ENCODE measurements at places on chromosomes 5 and 9.

- no peak for DNase-seq
Measured at GRCh38 chr5:84249918-84250630, 134.6 kb downstream of the EDIL3 start.

GRCh38 chr9:121399883-121400607 is 30.0 kb upstream of the STOM start:
- DNase-seq = peak; percentile 1

DNA sequence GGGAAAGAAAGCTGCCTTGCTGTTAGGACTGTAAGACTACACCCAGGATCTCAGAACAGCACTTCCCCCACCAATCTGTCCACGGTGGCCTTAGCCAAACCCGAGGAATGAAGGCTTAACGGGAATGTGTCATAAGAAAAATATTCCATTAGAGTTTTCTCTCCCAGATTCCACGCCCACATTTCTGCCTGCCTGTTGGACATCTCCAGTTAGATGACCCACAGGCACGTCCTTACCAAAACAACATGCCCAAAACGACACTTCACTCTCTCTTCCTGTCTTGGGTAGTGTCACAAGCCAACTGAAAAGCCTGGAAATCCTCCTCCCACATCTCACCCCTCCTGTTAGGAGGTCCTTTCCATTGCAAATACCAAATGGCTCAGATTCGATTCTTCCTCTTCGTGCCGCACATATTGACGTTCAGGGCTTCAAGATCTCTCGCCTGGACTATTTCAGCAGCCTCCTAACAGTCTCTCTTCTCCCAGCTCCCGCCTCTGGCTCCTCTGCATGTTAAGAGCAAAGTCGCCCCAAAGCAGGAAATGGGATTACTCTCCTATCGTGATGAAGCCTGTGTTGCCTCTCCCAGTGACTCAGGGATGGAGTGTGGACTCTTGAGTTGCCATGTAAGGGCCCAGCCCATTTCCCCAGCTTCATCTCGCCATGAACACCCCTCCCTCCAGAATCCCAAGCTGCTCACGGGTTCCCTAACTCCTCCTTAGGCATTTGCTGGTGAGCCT is 159.3 kb downstream of the NR3C1 start:
- no peak for DNase-seq

DNA sequence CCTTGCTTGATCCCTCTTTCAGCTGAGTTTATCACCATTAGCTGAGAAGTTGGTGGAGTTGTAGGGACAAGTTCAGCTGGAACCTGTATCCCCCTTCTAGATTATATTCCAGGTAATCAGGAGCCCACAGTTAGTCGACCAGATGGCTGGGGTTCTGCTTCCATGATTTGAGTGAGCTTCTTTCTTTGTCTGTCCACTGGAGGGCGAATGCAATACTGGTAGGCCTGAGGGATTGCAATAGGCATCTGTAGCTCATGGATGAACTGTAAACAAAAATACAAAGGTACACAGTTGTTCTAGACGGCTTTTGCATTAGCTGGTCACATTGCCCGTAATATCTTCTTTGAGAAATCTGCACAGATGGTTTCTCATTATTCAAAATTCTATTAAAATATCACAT is 88.9 kb downstream of the PCSK5 start:
- DNase-seq = no peak

- DNase-seq = no peak
Measured at GRCh38 chr5:39712316-39713249, 287.8 kb upstream of the DAB2 start.

DNA sequence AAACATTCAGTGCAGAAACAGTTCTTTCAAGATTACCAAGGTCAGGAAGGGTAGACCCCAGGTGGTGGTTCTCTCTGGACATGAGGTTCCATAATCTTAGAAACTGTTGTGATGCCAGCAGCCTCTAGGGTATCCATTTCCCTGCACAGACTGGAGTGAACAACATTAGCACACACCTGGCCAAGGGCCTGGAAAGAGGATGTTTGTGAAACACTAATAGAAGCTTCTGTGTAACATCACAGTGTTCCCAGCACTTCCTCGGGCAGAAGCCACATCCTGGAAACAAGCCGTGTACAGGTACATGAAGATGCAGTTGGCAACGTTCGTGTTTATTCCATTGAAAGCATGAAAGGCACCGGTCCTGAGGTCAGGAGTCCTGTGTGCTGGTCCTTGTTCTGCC is 598.2 kb upstream of the KLF4 start:
- DNase-seq = no peak

DNA sequence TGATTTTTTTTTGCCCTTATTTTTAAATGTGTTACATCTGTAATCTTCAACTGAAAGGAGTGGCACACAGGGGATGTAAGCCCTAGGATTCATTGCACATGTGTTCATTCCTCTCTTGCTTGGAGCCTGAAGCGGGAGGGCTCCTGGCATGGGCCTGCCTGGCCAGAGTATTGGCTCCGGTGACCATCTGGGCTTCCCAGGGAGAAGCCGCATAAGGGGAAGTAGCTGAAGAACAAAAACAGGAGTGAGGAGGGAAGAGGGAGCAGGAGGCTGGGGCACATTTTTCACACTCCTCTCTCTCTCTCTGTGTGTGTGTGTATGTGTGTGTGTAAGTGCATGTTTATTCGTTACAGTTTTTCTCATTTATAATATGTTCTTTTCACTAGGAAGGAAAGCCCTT is 269.9 kb downstream of the PRR16 start:
- no peak for DNase-seq

DNA sequence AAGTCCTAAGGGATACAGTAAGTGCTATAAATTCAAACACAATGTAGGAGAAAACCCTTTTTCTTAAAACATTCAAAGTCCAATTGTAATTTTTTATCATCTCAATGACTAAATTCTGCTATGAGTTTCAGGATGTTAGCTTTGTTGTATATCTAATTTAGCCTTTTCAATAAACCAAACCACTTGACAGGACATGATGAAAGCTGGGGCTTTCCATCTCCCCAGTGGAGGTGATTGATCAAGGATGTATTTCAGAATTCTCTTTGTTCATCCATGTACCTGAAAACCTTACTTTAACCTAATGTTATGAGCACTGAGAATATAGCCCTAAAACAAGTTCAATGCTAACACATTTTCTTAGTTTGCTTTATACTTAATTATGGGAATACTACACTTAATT is 639.0 kb upstream of the ITGA1 start:
- DNase-seq = no peak

DNA sequence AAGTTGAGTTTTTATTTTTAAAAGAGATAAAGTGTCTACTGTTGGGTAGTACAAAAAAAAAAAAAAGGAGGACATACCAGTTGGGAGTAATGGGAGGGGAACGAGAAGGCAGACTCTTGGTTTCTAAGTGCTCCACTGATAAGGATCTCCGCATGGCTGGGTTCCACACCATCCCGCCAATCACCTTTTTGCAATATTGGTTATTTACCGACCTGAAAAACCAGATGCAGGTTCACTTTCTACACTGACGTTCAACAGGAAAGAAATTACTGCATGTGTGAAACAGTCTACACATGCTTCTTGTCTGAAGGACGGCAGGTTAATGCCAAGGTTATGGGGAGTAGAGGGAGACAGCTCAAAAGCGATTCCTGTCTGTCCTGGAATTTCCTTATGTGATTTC is 75.5 kb downstream of the PTPN3 start:
- DNase-seq = no peak

GRCh38 chr9:123952641-123953495 is 22.9 kb upstream of the DENND1A start:
- no peak for DNase-seq

- DNase-seq = no peak
Measured at GRCh38 chr5:151171529-151171928, 13.9 kb upstream of the ANXA6 start.

DNA sequence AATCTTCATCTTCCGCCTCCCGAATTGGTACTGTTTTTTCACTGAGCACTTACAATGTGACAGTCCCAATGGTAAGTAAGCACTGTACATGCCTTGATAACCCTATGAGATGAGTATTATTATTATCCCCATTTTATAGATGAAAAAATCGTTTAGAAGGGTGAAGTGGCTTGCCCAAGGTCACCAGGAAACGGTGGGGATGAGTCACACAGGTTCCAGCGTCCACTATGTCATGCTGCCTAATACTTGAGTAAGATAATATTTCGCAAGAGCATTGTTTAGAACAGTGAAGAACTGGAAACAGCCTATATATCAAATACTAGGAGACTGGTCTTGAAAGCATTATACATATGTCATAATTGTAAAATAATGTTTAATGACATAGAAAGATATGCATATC is 12.9 kb downstream of the HAND1 start:
- no peak for DNase-seq

GRCh38 chr5:7763621-7764072 is 87.3 kb downstream of the CFAP90 start:
- no peak for DNase-seq

DNA sequence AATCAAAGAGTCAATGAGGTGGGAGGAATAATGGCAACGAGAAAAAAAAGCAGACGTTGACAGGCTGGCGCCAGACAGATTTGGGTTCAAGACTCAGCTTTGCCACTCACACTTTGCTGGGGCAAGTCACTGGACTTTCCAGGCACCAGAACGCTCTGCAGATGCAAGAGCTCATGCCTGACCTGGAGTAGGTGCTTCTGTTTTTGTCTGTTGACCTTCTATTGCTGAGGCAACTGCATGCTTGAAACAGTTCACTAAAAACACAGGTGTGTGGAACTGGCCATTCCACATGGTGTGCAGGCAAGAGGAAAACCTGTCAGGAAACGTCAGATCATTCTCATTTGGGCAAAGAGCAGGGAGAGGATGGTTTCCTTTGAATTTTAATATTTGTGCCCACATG is 161.2 kb upstream of the SMIM23 start:
- DNase-seq = no peak

GRCh38 chr5:173884402-173885053 is 3.6 kb upstream of the CPEB4 start:
- no peak for DNase-seq

- DNase-seq = no peak
Measured at GRCh38 chr5:5315068-5315980, 107.2 kb upstream of the ICE1 start.

DNA sequence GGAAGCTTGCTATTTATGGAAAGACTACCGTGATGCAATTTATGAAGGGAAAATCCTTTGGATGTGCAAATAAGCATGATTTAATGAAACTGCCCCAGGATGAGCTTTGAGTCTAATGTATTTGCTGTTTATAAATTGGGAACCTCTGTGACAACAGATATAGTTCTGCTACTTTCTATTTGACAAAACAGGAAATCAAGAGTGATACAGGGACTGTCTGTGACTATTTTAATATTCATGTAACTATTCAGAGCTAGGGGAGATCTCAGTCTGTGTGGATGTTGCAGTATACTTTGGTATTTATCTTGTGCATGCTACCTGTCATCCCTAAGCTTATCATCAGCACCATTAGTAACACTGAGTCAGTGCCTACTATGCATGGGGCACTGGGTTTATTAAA is 132.1 kb downstream of the PDZD2 start:
- no peak for DNase-seq

GRCh38 chr9:401223-401622 is 186.6 kb downstream of the DOCK8 start:
- no peak for DNase-seq

- no peak for DNase-seq
Measured at GRCh38 chr5:135425641-135426040, 21.5 kb downstream of the DCANP1 start.

Measured in stimulated activated CD4-positive, alpha-beta T cell treated with anti-CD3 and anti-CD28 coated beads, Interleukin-1b, Interleukin-23, amount 100 ng/mL, for 4 hours (primary cell).